Retinal pigment epithelial cell (primary cell): ENCODE measurements at places on chromosomes 7 and 10.

- DNase-seq, result no peak
Observed at GRCh38 chr10:129023082-129023481, 444.0 kb upstream of the MGMT start.

- no peak for DNase-seq
Observed at GRCh38 chr10:70892631-70893030, 4.3 kb upstream of the PCBD1 start.

- DNase-seq, result no peak
Observed at GRCh38 chr7:78329001-78329655, 530.6 kb downstream of the PHTF2 start.

GRCh38 chr7:32846630-32847225 is 44.8 kb downstream of the KBTBD2 start:
- peak; percentile 51 for DNase-seq

DNA sequence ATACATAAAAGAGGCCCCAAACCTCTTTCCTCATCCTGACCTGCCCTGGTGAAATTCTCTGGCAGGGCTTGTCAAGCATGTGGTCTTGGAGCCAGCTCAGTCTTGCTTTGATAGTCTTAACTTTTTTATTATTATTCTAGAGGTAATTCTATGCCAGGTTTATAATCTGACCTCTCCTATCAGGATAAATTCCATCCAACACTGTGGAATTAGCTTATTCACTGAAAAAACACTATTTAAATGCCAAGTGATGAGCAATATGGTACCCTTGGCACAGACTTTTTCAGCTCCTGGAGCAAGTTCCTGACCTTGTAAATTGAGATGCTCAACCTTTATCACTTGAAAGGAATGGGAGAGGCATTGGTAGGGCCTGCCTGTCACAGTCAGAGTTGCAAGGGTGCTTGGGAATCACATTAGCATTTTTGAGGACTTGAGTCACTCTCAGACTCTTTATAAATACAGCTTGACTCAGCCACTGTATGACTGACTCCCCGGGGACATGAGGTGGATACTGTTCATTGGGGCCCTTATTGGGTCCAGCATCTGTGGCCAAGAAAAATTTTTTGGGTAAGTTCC is at the start of gene CPA4:
Gene CPA4, plus strand, starts transcription at position 480 of the 576 bp plus-strand sequence. Its CDS starts 20 bp downstream, at position 500.
- peak; percentile 75 for DNase-seq

- DNase-seq, result no peak
Observed at GRCh38 chr10:62115842-62116241, 152.8 kb downstream of the RTKN2 start.

- DNase-seq, result peak; percentile 23
Observed at GRCh38 chr7:74417419-74417971, 36.2 kb upstream of the GTF2IRD1 start.

DNA sequence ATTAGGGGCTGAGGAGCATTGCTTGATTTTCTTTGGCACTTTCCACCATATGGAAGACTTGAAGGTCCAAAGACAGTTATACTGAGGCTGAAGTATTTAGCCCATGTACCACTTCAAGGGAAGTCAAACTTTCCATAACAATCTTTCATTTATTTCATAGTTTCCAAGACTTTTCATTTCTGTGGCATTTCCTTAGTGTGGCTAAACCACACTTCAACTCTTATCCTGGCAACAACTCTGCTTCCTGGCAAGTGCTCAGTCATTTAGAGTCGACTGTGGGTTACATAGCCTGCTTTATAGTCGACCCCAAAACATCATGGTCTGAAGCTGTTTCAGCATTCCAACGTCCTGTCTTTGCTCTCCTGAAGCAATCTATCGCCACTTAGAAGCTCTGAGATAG is 343.0 kb upstream of the SEMA3D start:
- no peak for DNase-seq

- DNase-seq, result peak; percentile 1
Observed at GRCh38 chr10:15898046-15898445, 37.7 kb upstream of the MINDY3 start.

- DNase-seq, result no peak
Observed at GRCh38 chr7:2214636-2215035, 18.1 kb downstream of the MAD1L1 start.

- DNase-seq, result no peak
Observed at GRCh38 chr10:121112136-121112535, 261.0 kb downstream of the WDR11 start.

- DNase-seq, result no peak
Observed at GRCh38 chr10:71810048-71810750, 36.9 kb upstream of the VSIR start.

DNA sequence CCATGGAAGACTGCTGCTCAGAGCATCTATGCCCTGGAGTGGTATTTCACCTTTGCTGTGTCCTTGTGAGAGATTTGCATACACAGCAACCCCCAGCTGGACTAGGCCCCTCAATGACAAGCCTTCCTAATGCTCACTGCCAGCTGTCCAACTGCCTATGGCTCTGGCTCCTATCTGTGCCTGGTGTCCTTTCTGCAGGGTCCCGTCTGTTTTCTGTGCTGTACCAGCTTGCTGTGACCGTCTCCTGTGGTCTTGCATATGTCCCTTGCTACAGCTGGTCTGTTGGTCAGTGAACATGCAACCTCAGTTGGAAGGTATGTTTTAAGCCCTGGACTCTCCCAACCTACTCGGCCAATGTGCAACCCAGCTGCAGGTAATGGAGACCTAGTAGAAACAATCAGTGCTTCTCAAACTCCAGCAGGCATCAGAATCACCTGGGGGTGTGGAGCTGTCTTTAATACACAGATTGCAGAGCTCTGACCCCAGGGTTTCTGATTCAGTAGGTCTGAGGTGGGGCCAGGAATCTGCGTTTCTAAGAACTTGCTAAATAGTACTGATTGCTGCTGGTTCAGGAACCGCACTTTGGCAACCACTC is 306.4 kb upstream of the ZNF32 start:
- no peak for DNase-seq

- DNase-seq, result no peak
Observed at GRCh38 chr10:102546606-102547320, 43.0 kb downstream of the SUFU start.

DNA sequence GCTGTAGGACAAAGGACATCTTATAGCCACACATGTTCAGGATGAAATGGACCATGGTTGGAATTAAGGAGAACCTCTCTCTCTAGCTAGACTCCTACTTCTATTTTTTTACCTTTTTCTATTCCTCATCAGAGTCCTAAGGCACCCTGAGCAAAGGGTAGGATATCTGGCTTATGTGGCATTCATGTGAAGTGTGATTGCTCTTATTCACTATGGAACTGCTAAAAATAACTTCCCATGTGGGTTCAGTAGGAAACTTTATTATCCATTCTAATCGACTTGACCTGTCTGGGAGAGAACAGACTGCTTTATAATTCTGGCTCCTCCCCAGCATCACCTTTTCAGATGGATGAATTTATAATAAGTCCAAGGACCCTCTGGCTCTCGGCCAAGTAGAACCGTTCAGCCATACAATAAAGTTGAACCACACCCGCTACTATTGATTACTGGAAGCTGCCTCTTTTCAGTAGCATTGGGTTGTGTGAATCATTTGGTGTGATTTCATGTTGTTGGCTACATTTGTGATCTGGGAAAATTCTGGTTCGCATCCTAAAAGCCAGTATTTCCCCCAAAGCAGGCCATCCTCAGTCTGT is 117.5 kb downstream of the NRF1 start:
- DNase-seq, result no peak

DNA sequence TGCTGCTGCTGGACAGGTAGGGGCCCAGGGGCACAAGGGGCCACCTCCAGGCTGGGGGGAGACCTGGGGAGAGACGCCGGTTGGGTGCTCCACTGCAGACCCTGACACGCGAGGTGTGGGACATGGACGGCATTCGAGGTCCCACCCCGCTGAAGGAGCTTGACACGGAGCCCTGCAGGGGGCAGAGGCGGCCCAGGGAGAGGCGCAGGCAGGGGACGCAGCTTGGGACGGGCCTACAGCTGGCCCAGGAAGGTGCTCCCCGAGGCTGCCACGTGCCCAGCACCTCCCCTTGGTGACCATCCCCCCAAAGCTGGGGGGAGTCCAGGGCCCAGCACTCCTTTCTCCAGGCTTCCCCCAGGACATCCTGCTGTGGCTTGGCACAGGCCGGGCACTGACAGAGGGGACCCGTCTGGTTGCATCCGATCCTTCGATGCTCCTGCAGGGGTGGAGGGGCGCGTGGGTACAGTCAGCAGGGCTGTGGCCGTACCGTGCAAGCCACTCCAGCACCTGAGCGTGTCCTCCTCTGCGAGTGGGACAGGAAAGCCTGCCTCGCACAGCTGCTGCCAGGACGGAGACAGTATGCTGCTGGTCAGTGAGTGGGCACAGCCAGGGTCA is 174.4 kb downstream of the ELFN1 start:
- no peak for DNase-seq

DNA sequence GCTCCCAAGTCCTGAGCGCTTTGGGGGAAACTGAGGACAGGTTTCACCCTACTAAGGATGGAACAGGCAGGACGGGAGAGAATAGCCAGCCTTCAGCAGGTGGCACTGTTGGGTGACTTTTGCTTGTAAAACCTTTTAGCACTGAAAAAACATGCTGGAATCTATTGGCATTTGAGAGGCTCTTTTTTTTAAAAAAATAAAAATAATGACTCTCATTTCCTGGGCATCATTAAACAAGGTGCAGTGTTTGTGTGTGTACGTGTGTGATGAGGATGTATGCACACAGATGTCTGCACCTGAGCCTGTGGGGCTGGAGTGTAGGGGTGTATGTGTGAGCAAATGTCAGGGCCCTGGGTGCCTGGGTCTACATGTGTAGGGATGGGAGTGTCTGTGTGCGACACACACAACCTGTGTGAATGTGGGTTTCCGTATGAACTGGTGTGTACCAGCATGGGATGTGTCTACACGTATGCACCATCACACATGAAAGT is 177.9 kb downstream of the RPS24 start:
- no peak for DNase-seq

GRCh38 chr7:35781200-35781701 is 19.6 kb upstream of the SEPTIN7 start:
- no peak for DNase-seq

DNA sequence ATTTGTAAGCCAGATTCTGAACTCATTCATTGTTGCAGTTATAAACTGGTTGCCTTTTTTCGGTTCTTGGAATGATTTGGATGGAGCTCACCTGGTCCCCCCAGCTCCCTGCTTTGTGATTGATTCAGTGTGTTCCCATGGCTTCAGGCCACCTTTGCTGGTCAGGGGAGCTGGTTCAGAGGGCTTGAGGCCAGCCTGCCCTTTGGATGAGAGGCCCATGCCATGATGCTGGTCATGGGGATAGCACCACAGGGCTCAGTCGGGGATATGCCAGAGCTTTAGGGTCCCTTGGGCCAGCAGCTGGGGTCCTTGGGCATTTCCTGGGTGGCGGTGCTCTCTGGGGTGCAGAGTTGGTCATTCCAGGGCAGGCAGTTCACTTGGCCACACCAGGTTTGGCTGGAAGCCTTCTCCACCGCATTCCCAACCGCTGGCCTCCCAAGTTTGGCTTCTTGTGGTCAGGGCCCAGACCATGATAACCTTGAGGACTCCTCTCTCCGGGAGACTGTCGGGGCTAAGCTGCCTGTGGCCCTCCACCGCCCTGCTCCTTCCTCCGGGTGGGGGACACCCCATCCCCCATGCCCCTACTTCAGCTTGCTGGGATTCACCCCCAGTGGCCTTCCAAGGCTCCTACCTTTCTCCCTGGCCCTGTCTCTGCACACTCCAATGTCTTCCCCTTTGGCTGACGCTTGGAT is 65.1 kb downstream of the MGMT start:
- no peak for DNase-seq

DNA sequence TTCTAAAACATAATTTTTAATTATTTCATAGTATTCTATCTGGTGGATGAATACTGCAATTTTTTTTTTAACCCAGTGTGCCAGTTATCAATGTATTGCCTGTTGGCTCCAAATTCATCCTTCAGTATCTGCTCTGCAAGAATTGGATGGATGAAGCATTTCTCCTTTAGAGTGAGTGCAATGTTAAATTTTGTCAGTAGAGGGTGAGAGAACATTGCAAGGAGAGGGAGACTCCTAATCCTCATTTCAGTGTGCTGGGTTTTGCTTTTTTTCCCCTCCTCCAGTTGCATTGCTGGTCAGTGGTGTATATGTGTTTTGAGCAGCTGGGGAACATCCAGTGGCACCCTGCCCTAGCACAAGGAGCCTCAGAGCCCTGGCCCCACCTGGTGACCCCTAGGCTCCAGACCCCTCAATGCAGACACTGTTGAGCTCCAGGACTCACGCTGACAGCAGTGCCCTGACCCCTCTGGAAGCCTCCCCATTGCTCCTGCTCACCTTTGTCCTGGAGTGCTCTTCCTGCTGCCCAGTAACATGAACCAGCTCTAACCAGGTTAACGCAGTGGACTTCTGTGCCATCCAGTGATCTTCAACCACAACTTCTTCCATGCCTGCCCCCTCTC is 199.4 kb downstream of the USP6NL start:
- no peak for DNase-seq

DNA sequence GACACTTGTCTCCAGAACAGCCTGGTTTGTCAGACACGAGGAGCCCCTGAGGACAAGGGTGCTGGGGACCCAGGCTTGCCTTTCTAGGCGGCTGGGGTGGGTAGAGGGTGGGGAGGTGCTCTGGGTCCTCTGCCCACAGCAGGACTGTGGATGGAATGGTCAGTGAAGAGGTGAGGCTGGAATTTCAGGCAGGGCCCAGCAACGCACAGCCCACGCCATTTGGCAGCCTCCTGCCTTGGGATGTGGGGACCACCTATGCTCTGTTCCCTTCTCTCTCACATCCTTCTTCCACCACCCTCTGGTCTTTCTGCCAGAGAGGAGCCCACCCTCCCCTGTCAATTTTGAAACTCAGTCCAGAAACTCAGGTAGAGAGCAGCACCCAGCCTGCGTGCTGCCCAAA is 103.2 kb downstream of the CXCL12 start:
- DNase-seq, result no peak

GRCh38 chr7:80255656-80256055 is 121.0 kb downstream of the GNAI1 start:
- DNase-seq, result no peak

DNA sequence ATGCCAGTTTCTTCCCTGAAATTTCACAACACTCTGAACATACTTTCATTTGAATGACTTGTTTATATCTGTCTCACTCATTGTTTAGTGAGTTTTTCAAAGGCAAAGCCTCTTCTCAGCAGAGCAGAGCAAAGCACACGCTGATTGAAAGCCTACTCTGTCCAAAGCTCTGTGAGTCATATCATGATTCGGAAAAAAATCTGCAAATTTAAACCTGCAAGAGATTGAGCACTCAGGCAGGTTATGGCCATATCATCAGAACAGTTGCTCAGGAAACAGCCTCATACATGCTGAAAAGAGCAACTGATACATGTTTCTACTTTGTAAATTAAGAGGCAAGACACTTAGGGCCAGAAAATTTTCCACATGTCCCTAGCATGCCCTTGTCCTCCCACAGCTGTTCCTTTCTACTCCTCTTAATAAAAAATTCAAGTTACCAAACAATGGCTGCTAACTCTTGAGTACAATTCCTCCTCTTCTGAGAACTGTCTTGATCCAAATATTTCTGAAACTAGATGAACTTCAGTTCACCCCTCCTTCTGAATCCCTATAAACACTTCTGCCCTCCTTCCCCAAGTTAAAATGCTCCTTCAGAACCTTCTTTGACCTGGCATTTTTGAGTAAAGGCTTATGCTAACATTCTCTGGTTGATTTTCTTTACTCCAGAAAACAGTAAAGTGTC is 140.6 kb upstream of the HPS1 start:
- no peak for DNase-seq
